Cerebellar cortex (tissue), 1 donor: ENCODE measurements at places on chromosomes 5 and 9.

GRCh38 chr5:79329453-79329852, 93.5 kb downstream of the JMY start:
- no peak for DNase-seq

- DNase-seq = no peak
Measured at GRCh38 chr9:135356796-135357195, 122.8 kb upstream of the PPP1R26 start.

GRCh38 chr5:179319741-179320281, 25.4 kb downstream of the ADAMTS2 start:
- no peak for DNase-seq

GRCh38 chr5:121573721-121574382, 277.8 kb upstream of the FTMT start:
- DNase-seq = no peak

- DNase-seq = no peak
Measured at GRCh38 chr5:114727358-114727757, 365.5 kb downstream of the KCNN2 start.

GRCh38 chr5:126481243-126481642, 58.0 kb downstream of the GRAMD2B start:
- DNase-seq = no peak

- DNase-seq = no peak
Measured at GRCh38 chr9:113210815-113211214, 10.3 kb downstream of the FKBP15 start.

DNA sequence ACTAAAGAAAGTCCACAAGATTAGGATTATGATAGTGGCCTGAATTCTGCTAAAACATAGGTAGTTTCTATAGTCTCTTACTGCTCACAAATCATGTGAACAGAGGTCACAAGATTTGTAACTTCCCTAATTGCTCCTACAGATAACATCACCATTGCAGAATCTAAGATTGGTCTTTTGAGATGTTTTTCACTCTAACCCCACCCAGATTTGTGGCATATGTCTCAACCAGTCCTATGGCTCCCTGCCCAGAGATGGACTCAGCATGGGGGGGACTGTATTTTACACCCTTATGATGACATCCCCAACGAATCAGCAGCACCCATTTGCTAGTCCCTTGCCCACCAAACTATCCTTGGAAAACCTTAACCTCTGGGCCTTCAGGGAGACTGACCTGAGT, 1046.2 kb downstream of the CDH12 start:
- no peak for DNase-seq

DNA sequence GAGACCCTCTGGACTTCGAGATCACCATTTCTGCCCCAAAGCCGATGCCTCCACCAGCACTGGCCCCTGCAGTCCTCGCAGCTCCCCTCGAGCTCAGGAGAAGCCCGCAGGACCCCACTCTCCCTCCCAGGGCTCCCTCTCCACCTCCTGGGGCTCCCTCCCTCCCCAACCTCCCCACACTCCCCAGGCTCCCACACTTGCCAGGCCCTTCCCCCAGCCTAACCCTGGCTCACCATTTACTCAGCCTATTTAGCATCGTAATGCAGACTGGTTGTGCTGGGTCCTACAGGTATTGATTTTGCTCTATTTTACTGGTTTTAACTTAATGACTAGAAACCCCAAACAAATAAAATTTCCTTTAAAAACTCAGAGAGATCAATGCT, 23.7 kb upstream of the TMEM250 start:
- no peak for DNase-seq

- DNase-seq = no peak
Measured at GRCh38 chr5:172943283-172943841, 15.9 kb upstream of the RPL26L1 start.

GRCh38 chr9:37776328-37776727, 8.5 kb downstream of the EXOSC3 start:
- DNase-seq = no peak

GRCh38 chr5:87231037-87231808, 36.5 kb upstream of the RASA1 start:
- no peak for DNase-seq

- no peak for DNase-seq
Measured at GRCh38 chr9:114278881-114279570, 43.9 kb upstream of the ORM1 start.

GRCh38 chr5:43037636-43038495, 2.3 kb downstream of the ANXA2R start:
- no peak for DNase-seq

DNA sequence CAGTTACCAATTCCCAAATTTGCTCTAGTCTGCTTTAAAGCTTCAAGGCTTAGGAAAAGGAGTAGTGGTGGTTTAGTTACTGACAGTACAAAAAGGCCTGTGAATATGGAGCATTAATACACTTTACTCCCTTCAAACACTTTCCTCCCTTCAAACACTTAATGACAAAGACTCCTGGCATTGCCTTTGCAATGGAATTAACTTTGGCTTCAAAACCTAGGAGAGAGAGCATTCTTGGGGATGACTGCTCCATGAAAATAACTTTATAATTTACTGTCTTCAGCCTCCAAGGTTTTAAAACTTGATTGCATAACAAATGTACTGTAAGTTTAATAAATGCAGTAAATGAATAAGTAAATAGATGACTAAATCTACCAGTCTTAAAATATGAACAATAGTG, 185.6 kb downstream of the TRPM3 start:
- DNase-seq = no peak

- no peak for DNase-seq
Measured at GRCh38 chr9:133506653-133507038, 18.1 kb downstream of the MYMK start.

DNA sequence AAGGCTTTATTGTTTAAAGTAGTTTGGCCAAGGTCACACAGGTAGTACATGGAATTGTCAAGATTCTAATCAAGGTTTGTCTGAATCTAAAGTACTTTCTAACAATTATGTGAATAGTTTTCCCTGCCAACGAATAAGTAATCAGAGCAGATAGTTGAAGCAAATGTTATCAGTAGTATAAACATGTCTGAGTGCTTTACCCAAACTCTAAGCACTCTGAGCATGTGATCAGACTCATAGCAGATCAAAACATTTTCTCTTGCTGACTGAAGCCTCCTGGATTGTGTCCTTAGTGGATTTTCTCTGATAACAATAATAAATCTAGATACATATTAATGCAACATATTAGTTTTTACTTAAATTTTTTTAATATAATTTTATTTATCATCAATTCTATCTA, 995.0 kb downstream of the EFNA5 start:
- no peak for DNase-seq

- DNase-seq = no peak
Measured at GRCh38 chr5:111251921-111252320, 27.7 kb downstream of the CAMK4 start.

- DNase-seq = no peak
Measured at GRCh38 chr5:33608344-33609041, 167.7 kb downstream of the TARS1 start.

DNA sequence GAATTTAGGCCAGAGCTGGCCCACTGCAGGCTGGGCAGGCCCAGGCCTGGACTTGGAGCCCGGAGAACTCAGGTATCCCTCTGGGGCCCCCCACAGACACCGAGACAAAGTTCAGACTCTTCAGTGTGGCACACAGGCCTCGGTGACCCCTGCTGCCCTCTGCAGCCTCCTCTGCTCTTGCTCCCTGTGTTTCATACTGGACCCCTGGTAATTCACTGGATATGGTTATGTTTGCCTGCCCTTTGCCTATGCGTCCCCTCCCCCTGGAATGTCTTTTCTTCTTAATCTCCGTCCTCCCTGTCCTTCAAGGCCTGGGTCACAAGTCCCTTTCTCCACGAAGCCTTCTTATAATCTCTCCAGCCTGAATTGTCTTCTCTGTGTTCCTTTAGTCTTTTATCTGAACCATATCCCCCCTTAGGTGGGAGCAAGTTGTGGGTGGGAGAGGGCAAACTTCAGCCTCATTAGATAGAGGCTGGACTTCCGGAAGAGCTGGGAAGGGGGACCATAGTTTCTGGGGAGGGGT, 30.1 kb downstream of the GSN start:
- no peak for DNase-seq

DNA sequence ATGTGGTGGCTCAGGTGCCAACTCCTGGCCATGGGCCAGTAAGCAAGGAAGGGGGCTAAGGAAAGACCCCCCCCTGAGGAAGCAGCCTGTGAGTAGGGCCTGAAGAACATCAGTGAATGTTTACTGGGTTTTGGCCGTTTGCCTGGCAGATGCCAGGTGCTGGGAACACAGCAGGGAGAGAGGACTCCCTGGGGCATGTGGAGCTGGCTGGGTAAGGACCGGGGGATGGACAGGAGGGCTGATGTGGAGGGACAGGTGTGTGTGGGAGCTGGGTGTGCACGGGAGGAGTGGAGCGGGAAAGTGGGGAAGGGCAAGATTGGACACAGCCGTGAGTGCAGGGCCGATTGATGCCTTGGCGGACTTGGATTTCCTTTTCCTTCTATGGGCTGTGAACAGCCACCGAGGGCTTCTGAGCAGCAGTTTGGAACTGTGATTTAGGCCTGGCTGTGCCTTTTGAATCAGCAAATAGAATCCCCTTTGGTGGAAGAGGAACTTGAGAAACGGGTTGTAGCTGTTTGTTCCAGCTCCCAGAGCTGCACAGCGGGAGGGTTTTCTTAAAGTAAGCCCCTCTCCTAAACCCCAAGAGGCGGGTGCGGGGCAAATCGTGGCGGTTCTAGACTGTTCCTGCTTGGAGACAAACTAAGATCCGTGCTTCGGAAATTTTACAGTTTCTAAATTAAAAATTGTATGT, 3.1 kb downstream of the HMCN2 start:
- DNase-seq = peak; percentile 5

- DNase-seq = no peak
Measured at GRCh38 chr5:85841653-85842052, 776.1 kb upstream of the COX7C start.

DNA sequence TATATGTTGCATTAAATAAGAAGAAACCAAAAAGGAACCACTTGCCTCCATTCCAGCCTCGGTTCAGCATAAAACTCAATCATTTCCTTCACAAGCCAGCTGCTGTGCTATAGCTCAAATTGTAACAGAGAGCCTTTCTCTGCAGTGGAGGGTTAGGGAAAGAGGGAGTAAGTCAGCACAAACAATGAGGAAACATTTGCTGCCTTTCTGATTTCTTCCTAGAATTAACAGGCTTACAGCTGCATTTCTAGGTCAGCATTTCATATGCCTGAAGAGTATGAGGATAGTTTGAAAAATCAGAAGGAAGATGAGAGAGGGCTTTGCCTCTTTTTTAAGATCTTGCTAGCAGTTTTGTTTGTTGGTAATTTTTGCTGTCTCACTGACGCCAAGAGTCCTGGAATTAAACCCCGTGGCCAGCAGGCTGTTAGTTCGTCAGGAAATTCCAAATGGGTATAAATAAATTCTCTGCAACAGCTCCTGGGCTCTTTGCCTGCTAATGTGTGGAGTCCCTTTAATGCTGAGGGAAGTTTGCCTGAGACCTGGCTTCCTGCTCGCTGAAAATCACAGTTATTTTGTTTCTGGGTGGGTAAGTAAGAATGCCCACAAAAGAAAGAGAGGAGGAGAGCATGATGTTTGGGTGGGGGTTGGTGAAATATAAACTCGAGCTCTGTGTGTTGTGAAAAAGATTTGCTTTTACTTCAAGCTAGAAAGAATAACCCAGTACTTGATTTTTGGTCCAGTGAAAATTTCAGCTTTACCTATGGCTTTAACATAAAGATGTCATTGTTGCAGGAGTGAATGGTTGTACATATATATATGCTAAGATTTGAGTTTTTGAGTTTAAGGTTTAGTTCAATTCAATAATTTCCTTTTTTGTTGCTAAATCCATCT, 148.1 kb upstream of the DMRT1 start:
- DNase-seq = peak; percentile 94

DNA sequence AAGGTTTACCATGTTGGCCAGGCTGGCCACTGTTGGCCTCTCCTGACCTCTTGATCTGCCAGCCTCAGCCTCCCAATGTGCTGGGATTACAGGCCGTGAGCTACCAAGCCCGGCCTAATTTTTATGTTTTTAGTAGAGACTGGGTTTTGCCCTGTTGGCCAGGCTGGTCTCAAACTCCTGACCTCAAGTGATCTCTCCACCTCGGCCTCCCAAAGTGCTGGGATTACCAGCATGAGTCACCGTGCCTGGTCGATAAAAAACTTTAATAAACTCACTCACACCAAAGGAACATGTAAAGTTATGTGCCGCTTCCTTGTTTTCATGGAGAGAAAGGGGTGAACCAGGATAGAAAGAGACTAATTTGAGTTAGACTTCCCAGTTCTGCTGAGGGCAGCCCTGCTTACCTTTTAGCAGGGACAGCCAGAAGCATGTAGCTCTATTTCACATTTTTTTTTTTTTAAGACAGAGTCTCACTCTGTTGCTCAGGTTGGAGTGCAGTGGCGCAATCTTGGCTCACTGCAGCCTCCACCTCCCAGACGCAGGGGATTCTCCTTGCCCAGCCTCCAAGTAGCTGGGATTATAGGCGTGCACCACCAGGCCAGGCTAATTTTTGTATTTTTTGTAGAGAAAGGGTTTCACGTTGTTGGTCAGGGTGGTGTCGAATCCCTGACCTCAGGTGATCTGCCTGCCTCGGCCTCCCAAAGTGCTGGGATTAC, 11.4 kb upstream of the HAUS6 start:
- DNase-seq = no peak

DNA sequence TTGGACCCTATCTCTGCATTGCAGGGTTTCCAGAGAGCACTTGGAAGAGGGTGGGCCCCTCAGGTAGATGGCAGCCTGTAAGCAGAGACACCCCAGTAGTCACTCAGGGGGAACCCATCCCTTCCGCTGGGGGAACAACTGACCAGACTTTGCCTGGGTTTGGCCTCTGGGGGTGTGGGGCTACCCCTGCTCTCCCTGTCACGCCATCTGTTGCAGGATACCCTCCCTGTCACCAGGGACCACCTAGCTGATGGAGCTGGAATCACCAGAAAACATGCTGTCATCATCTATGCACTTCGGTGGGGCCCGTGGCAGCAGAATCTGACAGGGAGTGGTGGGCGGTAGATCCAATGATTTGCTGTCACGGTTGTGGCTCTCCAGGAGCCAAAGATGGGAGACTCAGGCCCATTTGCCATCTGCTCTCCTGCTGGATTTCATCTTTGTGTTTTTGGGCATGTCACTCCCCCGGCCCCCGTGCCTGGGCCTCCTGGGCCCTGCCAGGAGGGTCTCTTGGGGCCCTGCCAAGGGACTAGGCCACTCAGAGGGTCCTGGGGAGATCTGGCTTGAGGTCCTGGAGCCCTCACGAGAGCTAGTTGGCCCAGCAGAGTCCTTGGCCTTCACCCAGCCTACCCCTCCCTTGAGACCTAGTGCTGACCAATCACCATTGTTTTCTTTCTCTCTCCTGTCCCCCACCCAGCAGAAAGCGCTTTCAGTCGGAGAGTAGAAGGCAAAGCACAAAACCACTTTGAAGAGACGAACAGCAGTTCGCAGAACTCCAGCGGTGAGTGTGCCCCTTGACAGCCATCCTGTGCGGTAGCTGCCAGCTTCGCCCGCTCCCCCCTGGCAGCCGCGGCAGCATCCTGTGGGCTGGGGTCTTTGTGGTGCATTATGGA, 45.9 kb downstream of the AMBP start:
- no peak for DNase-seq

DNA sequence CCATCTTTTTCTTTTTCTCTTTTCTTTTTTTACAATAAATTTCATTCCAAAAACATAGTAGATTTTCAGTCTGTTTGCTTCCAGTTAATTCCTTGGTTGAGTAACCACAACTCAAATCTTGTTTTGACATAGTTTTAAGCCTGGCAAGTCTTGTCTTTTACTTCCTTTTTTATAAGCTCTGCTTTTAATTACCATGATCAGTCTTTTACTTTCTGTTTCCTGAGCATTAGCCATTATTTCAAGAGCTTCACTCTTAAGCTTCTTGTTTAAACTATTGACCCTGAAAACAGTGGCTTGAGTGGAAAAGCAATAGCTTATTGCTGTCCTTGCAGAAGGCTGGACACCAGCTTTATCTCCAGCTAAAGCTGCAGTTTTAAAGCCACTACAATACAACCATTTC, 1363.3 kb downstream of the MAT2B start:
- no peak for DNase-seq
